ENCODE measurements at places on chromosomes 6 and 20. TPM values are rescaled to one million over a fixed set of nuclear protein-coding genes. Genes with fewer than 3 reads are reported as not detected.

EYS gene
- not detected for total RNA-seq

GMEB2 gene
- 18.9 TPM for total RNA-seq

EIF2S2 gene
- total RNA-seq, result 129 TPM

C6orf163 gene
- 2.0 TPM for total RNA-seq

LTB gene
- total RNA-seq, result 0.63 TPM

LHFPL5 gene
- total RNA-seq, result 1.7 TPM

PSMF1 gene
- 166 TPM for total RNA-seq

LRP11 gene
- total RNA-seq, result 33.8 TPM

HSPA12B gene
- total RNA-seq, result not detected

PPIL6 gene
- total RNA-seq, result 13.0 TPM

SYNDIG1 gene
- total RNA-seq, result 0.35 TPM

DNA sequence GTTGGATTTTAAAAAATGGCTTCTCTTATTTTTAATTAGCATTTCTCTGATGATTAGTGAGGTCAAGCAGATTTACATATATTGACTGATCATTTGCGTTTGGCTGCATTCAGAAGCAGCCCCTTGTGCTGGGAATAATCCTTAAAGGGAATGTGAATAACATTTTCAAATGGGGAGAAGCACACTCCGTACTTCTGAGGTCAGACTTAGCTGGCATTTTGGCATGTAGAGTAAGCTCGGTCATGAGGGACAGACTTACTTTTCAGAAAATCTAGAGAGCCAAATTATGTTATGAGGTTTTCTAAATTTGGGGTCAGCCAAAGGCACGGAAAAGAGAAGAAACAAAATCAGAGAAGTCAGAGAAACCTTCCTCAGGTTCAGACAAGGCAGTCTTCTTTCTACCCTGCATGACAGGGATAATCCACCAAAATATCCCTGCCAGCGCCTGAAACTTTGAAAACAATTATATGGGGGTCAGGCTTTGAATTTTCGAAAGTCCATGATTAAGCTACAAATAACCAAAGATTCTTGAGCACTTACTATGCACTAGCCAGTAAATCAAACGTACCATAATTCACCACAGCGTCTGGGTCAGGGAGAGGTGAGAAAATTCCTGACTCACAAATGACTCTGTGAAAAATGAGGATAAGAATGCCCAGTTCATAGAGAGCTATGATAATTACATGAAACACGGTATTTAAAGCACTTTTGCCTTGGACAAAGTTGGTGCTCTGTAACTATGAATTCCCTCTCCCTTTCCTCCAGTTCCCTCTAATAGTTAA, 44.9 kb downstream of the ADAT2 start:
- DNase-seq, result no peak

DNA sequence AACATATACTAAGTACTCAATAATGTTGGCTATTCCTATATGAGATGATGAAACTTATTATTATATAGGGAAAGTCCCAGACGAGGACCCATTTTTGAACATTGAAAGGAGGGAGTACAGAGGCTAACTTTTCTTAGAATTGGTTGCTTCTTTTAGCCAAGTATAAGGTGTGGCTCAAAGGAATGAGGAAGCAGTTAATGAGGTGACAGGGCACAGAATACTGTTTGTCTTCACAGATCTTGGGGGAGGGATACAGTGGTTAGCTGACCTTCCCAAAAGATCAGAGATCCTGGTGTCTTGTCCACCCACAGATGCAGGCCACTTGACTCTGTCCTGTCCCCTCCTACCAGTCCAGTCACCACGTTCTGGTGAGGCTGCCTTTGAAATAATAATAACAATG, 67.8 kb upstream of the EPB41L1 start:
- peak; percentile 85 for DNase-seq

GRCh38 chr6:34284563-34285447, 36.0 kb upstream of the SMIM29 start:
- DNase-seq, result no peak

DNA sequence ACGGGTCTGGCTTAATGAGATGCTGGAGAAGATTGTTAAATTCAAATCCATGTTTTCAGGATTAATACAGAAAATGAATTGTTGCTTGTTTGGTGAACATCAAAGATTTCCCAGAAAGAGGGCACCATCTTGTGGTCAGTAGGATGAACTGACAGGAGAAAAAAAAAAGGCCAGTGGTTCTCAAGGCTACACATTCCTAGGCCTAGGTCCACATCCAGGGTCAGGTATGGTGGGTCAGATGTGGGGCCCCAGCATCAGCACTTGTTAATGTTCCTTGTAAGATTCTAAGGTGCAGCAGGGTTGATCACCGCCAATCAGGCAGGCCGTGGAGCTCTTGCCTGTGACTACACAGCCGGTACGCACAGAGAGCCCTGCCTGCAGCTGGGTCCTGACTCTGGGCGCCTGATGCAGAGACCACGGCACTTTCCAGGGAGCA, 34.0 kb upstream of the FOXO3 start:
- DNase-seq, result no peak

GRCh38 chr20:50876063-50876685, 55.1 kb downstream of the ADNP start:
- no peak for DNase-seq

DNA sequence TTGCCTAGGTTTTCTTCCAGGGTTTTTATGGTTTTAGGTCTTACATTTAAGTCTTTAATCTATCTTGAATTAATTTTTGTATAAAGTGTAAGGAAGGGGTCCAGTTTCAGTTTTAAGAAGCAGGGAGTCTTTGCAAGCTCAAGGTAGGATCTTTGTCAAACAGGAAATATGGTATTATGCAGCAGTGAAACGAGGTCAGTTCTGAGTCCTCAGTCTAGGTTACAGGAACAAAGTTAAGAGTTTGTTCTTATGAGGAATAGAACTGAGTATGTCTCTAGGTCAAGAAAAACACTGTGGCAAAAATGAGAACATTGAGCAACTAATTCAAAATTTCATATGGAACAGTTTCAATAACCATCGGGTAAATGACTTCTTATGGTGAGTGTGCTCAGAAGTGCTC, 63.6 kb downstream of the GCLC start:
- no peak for DNase-seq

DNA sequence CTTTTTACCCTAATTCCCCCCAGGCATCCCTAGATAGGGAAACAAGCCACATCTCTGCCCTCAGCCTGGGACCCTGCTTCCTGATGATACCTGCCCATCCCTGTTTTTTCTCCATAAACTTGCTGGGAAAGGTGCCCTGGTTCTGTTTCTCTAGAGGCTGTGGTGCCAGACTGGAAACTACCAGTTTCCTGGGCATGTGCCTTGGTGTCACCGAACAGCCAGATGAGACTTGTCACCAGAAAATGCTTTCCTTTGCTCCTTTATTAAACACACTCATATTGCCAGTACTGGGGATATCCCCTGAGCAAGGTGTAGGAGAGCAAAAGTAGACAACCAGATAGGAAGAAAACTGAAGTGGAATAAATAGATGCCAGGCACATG, 16.8 kb downstream of the SRSF3 start:
- DNase-seq, result no peak

GRCh38 chr20:6430381-6430780, 307.6 kb upstream of the FERMT1 start:
- no peak for DNase-seq

DNA sequence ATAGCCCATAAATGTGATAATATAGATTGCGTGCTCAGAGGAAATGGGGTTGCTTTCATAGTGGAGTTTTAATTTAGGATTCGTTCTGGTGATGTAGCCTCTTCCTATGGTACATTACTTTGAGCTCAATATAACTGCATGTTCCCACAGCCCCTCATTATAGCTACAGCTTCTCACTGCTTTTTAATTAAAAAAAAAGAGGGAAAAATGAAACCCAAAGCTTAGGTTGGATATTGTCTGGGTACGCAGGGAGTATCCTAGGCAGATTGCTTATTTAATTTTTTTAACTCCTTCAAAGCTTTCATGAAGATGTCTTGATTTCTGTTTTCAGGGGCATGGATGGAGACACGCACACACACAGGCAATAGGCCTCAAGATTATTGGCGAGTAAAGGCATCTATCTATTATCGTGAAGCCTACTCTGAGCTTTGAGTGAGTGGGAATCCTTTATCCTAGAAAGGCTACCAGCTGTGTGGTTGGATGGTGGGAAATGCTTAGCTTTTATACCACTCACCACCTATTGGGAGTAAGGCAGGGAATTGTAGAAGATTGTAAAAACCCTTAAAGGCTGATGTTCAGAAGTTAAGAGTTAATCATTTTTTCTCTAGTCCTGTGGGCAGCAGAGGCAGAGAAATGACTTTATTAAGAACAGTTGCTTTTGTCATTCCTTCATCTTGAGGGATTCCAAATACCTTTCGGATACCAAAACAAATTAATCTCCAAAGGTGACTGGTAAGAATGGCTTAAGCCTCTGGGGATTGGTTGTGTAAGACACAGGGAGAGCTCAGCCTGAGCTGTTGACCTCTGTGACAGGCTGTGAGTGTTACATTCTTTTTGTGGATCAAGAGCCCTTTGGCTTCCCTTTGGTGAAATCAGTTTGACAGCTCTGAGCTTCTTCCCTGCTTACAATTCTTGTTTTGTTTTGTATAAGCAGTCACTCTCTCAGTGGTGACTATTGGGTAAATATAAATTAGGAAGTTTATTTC, 33.4 kb downstream of the CTNNBL1 start:
- DNase-seq, result no peak

DNA sequence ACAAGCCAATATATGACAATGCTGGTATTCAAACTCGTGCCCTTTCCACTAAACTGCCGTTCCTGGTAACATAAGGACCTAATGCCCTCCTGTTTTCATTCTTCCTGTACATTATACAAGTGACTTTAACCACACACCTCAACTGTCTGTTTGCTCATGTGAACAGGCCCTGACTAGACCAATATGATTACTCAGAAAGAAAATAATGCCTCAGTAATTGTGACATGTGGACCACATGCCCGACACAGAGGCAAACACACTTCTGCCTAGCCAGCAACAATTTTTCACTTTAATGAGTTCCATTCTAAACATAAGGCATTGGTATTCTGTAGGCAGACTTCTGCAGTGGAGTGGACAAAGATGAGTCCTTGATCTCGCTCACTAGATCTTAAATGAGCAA, 30.0 kb downstream of the SLC22A16 start:
- no peak for DNase-seq

- no peak for DNase-seq
Measured at GRCh38 chr6:80454661-80455365, 348.3 kb downstream of the BCKDHB start.

- DNase-seq, result no peak
Measured at GRCh38 chr6:34070315-34071135, 75.4 kb downstream of the GRM4 start.

DNA sequence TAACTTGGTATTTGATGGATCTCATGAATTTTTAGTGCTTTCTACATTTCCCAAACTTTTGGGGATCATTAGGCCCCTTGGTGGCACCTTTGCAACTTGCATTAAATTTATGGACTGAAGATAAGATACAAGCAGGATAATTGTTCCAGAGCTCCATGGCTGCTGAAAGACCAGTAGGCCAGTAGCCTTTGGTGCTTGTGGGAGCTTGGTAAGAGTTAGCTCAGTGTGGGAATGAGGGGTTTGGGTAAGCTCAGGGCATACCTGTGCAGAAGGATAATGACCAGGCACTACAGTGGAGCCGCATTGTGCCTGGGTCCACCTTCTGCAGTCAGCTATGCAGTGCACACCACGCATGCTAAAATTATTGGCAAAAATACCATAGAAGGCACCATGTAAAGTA, 240.5 kb upstream of the SUPT3H start:
- DNase-seq, result no peak

- no peak for DNase-seq
Measured at GRCh38 chr6:3193102-3193849, 34.2 kb downstream of the TUBB2B start.

DNA sequence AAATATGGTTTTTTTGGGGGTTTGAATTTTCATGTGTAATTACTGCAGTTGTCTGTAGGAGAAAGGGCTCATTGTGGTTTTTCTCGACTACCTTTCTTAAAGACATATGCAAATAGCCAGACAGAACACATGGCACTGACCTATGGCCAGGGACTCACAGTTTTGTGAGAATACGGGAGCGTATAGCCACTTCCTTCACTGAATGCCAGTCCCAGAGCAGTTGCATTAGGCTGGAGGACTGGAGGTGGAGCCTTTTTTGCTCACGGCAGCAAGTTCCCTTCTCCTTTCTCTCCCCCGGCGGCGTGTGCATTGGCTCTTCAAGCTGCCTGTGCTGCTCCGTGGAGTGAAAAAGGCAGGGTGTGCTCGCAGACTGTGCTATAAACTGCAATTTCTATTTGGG, 114.9 kb downstream of the AKAP7 start:
- DNase-seq, result peak; percentile 26

All from PC-9 (cell line).